ENCODE measurements at places on chromosomes 3 and 15.

DNA sequence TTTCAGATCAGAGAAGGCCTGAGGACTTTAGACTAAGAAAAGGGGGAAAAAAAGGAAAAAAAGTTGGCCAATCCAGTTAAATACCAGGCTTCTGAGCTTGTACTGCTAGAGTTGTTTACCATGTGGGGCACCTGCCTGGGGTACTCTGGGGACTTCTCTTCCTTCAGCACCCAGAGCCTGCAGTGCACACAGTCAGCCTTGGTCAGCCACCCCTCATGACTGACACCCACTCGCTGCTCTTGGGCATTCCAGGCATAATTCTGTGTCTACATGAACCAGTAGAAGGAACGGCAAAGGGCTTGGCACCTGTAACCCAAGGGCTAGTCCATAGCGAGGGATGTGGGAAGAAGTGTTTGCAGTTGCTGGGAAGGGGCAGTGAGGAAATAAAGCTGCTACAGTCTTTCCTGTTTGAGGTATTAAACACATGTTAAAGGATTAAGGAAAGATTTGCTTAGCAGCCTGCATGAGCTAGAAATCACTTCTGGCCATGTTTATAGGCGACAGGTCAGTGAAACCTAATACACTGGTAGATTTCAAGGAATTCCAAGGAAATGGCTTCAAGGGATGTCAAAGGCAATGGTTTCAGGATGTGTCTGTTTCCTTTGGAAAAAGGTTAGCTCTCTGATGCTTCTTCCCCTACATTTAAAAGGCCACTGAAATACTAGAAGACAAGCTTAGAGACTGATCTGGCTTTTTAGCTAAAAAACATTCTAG is 232.5 kb downstream of the CHST2 start:
- no peak for DNase-seq

GRCh38 chr3:123026565-123027291 is 835 bp downstream of the SEMA5B start:
- peak; percentile 52 for DNase-seq

GRCh38 chr3:55486101-55486856 is 827 bp downstream of the WNT5A start:
- peak; percentile 59 for DNase-seq

DNA sequence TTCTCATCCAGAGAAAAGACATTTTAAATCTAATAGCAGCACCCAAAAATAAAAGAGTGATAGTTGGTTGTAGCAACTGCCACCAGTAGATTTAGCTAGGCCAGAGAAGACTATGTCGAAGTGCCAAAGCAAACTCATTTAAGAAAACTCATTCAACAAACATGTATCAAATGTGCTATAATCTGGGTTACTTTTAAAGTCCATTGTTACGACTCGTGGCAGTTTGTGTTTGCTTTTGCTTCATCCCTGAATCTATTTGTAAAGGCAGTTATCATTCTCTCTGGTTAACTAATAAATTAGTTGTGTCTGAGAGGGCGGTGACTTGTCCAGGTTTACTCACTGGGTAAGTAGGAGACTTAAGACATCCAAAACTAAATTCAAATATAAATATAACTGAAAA is 159.4 kb downstream of the ZIC4 start:
- DNase-seq, result no peak

DNA sequence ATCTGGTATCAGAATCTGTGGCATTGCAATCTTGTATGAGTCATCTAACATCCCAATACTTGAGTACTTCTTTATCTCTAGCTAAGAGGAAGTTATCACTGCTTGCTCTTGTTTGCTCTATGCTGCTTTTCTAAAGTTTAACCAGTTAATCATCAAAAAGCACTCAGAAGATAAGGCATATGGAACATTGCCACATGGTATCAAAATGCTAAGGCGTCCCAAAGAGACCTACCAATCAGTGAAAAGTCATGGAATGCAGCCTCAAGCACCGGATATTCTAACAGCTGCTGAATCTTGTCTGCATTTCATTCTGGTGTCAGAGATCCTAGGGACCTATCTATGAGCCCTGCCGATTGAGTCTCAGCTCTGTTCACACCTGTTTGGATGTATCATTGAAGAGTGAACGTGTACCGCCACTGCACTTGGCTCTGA is 192.8 kb downstream of the ARPP21 start:
- no peak for DNase-seq

DNA sequence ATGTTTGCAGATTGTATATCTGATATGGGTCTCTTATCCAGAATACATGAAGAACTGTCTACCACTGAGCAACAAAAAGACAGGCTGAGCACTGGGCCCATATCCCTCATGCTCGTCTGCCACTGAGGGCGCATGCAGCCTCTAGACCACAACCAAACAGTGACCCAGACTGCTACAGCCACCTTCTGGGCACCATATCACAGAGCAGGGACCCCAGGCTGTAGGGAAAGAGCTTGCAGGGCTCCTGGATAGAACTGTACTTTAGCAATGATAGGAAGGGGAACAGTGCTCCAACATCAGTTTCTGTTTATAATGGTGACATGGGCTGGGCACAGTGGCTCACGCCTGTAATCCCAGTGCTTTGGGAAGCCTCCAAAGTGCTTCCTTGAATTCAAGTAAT is 40.2 kb upstream of the TMEM87A start:
- no peak for DNase-seq

- DNase-seq, result no peak
Measured at GRCh38 chr3:36903119-36903882, 41.6 kb downstream of the TRANK1 start.

DNA sequence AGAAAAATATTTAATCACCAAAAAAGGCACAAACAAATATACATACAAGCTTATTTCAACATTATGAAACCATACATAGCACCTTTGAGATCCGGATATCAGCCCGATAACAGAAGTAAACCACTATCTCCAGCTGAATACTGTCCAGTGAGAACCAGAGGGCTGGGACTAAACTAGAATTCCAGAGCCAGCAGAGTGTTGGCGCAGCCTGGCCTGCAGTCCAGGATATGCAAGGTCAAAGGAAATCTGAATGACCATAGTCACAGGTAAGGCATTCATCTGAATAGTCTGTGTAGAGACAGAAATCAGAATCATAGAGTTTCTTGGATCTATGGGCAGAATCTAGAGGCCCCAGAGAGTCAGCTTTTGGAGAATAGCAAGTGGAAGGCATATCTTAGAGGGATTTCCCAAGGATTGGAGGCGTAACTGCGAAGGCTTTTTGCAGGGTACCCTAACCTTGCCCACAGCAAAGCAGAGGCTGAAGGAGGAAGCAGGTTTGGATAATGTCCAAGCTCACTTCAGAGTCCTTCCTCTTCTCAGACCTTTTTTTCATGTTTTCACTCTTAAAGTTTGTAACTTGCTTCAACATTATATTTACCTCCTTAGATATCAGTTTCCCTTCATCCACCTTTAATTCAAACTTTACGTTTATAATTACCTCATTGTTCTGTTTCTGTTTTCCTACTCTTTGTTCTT is 32.5 kb upstream of the TP63 start:
- no peak for DNase-seq

- DNase-seq, result peak; percentile 6
Measured at GRCh38 chr15:65287520-65287855, 805 bp upstream of the PARP16 start.

GRCh38 chr3:78221796-78222195 is 1181.9 kb downstream of the ROBO2 start:
- DNase-seq, result no peak

DNA sequence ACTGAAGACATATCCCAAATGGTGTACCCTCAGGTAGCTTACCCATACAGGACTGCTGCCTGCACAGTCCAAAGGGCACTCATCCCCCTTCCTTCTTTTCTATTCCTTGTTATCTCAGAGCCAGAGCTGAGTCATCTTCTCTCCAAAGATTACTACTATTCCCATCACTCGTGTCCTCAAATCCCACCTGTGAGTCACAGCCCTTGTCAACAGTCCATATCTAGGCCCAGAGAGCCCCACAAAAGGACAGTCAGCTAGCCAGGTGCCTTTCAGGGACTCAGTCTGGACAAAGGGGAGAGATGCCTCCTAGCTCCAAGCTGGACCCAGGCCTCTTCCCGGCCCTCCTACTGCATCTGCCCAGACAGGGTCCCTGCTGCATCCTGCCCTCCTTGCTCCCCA is 11.0 kb downstream of the PARP16 start:
- DNase-seq, result no peak

- DNase-seq, result no peak
Measured at GRCh38 chr15:63612300-63612699, 15.1 kb downstream of the FBXL22 start.

DNA sequence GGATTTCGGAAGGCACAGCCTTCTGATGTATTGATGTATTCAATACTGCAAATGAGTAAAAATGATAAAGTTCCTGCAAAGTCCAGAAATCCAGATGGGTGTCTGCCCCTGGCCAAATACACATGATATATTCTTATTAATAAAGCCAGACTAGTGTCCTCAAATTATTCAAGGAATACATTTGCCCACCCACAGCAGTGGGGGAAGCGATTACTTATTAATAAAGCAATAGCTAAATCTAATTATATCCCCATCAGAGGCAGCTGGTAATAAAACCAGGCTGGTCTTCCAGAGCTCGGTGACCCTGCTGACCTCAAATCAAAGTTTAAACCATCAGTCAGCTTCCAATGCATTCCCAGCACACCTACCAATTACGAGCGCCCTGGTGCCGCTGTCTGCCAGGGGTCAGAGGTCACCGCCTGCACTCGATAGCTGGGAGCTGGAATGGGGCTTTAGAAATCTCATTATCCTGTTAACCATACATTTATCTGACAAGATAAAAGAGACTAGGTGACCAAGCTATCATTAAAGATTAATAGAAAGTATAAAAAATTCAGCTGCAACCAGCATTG is 330.3 kb downstream of the UACA start:
- DNase-seq, result no peak

- DNase-seq, result no peak
Measured at GRCh38 chr3:83250613-83251012, 1489.2 kb upstream of the GBE1 start.

DNA sequence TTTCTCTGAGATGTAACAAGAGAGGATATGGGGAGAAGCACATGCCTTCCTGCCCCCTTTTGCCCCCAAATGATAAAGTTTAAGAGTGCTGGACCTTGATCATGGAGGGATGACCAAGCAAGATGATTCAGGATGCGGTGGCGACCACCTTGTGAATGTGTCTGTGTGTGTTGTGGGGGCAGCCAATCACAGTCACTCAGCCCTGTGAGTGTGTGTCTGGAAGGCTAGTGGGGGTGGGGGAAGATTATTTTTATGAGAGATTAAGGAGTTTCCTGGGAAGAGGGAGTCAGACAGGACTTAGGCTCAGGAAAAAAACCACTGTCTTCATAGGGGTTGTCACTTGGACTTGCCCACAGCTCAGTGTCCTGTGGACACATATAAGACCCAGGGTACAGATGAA is 57.8 kb upstream of the KY start:
- no peak for DNase-seq

DNA sequence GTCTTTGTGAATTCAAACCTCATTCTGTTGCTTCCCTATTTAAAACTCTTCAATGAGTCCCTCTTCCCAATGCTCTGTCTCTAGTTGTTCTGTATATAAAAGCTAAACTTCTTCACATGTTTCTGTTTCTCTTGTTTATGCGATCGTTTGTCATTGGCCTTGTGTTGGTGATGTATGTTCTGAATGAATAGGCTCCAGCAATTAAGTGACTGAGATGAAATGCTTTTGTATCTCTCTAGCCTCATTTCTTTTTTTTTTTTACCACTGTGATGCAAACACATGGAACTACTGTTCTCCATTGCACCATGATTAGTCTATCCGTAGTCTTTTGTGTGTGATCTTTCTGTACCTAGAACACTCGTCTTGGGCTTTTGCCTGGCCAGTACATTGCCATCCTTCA is 380.5 kb upstream of the TPRG1 start:
- no peak for DNase-seq

GRCh38 chr3:66012711-66013110 is 26.0 kb downstream of the MAGI1 start:
- no peak for DNase-seq

GRCh38 chr3:138615462-138615861 is 6.9 kb downstream of the FAIM start:
- no peak for DNase-seq

GRCh38 chr15:70453766-70454165 is 309.6 kb downstream of the UACA start:
- no peak for DNase-seq

GRCh38 chr15:99708563-99708962 is 24.7 kb downstream of the LYSMD4 start:
- peak; percentile 91 for DNase-seq

DNA sequence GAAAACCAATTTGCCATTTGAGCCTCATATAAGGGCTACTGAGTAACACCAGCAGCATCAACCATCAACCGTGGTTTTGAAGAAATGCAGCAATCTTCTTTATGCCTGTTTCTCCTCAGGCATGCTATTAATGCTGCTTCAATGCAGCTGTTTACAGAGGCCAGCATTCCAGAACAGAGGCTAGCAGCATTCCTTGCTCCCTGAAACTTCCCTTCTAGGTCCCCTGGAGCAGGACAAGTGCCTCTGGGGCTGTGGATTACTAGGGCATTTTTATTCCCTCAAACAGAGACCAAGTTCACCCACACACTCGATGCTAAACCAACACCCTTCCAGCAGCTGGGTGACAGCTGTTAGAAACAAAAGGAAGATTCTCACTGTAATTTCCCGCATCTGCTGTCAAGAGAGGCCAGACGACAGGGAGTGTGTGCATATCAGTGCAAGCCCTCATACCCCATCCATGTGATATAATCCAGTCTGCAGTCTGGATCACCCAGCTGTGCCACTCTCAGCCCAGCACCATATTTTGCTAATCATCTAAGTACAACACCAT is 57.5 kb downstream of the HOMER2 start:
- DNase-seq, result peak; percentile 49

DNA sequence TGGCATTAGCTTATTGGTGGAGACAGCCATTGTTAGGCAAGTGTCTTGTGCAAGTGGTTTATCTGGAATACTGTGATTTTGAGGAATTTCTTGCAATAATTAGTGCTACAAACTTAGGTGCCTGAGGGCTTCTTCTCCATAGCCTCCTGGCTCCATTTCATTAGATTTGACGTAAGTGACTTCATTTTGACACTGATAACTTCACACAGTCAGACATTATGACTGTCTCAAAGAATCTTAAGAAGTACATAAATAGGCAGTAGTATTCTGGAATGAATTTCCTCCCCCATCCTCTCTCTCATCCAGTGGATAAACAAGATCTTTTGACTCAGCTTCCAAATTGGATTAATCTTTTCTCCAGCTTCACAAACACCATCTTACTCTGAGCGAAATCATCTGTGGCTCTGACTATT is 19.0 kb downstream of the ARL14 start:
- no peak for DNase-seq

- DNase-seq, result no peak
Measured at GRCh38 chr3:100426067-100426682, 24.8 kb downstream of the LNP1 start.

DNA sequence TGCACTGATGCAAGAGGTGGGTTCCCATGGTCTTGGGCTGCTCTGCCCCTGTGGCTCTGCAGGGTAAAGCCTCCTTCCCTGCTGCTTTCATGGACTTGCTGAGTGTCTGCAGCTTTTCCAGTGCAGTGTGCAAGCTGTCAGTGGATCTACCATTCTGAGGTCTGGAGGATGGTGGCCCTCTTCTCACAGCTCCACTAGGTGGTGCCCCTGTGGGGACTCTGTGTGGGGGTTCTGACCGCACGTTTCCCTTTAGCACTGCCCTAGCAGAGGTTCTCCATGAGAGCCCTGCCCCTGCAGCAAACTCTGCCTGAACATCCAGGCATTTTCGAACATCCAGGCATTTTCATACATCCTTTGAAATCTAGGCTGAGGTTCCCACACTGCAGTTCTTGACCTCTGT is 329.8 kb upstream of the NAALADL2 start:
- DNase-seq, result no peak

GRCh38 chr15:39888243-39888642 is 31.8 kb downstream of the GPR176 start:
- DNase-seq, result no peak

- peak; percentile 81 for DNase-seq
Measured at GRCh38 chr3:119331661-119332060, 37.5 kb downstream of the ARHGAP31 start.

All from AG20443 (cell line).